Activated CD4-positive, CD25-positive, alpha-beta regulatory T cell treated with anti-CD3 and anti-CD28 coated beads, Interleukin-2, amount 50 U/mL, for 24 hours (primary cell): ENCODE measurements at places on chromosomes 5 and 9.
A peak's percentile ranks its signal among the peaks of the same experiment; 100 is the strongest.

GRCh38 chr5:88682131-88682530 is 200.9 kb downstream of the MEF2C start:
- ATAC-seq = no peak

GRCh38 chr5:8613078-8613685 is 744.2 kb downstream of the MTRR start:
- ATAC-seq = no peak

GRCh38 chr9:85522459-85523092 is 219.2 kb downstream of the AGTPBP1 start:
- ATAC-seq = no peak

GRCh38 chr5:76960004-76960625 is 7.3 kb downstream of the CRHBP start:
- ATAC-seq = peak; percentile 36

DNA sequence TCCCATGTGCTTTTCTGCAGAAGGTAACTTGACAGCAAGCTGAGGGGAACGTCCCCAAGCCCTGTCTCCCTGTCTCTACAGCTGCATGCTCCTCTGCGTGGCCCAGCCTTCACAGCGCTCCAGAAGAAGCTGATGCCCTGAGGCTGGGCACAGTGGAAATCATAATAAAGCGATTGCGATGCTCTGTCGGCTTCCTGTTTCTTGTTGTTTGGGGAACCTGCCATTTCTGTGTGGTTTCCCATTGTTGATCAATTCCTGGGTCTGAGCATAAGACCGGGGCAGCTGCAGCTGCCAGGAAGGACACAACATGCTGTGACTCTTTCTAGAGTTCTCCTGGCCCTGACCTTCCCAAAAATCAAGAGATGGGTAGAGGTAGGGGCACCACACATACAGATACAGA is 7.2 kb upstream of the DNAJB5 start:
- ATAC-seq = no peak

GRCh38 chr5:143828710-143829109 is 16.7 kb downstream of the HMHB1 start:
- peak; percentile 12 for ATAC-seq

DNA sequence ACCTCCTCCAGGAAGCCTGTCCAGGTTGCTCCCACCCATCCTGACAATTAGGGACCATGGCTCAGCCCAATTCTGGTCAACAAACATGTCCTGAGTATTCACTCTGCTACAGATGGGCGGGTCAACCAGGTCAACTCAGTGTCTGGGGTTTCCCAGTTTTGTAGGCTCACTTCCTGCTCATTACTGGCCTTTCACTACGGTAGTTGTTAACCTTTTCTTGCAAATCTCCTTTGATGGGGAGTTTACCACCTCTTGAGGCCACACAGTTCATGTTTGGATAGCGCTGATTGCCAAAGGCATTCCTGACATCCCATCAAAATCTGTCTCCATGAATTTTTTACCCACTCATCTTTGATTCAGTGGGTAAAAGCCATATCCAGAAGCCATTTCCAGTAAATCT is 13.8 kb downstream of the TMEM8B start:
- ATAC-seq = peak; percentile 35

- no peak for ATAC-seq
Observed at GRCh38 chr5:6786786-6787495, 73.7 kb downstream of the TENT4A start.

DNA sequence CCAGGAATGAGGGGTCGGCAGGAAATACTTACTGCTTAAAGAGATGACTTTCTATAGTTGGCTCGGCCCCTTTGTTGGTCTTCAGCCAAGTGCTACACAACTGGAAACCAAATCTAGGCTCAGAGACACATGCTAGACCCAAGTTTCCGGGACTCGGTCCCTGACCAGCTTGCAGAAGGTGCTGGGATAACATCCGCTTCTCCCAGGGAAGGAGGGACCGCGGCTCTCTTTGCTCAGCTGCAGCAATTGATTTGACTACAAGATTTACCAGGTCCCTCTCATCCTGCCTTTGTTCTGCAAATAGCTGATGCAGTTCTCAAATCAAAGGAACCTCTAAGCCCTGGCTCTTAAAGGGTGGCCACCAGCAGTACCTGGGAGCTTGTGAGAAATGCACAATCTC is 314.7 kb downstream of the MLLT3 start:
- ATAC-seq = no peak

DNA sequence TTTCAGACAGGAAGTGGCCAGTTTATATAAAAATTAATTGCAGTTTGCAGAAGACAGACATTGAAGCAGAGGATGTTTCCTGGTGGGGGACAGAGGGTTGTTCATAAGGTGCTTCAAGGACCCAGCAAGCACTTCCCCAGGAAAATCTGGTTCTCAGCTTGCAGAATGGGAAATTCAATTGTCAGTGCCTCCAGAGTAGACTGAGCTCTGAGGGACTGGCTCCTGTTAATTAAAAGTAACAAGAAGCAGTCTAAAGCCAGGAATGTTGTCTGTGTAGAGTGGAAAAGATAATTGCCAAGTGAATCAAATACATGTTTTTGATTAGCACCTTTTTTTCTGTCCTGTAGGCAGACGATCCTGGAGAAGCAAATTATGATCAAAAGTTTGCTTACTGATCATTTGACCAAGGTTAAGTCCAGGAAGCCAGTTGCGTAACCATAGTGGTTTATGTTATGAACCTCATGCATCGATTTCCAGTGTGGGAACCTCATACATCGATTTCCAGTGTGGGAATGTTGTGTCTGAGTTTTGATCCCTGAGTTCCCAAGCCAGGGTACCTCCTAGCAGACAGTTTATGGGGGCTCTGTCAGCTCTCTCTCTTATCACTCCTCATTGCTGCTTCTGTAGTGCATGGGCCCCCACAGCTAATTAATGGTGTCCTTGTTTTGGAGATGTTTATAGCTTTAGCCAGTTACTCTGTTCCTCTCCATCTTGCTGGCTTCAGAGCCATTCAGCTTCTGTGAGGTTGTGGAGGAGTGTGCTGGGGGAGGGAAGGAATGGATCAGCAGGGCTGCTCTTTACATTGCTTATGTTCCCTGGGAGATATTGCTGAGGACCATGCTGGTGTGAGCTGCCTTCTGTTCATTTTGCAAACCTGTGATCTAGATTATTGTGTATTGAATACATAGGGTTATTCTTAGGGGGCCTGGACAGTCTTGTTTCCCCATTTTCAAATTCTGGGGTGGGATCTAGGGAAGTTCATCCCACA is 17.1 kb downstream of the MSANTD3 start:
- no peak for ATAC-seq

- no peak for ATAC-seq
Observed at GRCh38 chr5:130549884-130550561, 615.0 kb downstream of the HINT1 start.

DNA sequence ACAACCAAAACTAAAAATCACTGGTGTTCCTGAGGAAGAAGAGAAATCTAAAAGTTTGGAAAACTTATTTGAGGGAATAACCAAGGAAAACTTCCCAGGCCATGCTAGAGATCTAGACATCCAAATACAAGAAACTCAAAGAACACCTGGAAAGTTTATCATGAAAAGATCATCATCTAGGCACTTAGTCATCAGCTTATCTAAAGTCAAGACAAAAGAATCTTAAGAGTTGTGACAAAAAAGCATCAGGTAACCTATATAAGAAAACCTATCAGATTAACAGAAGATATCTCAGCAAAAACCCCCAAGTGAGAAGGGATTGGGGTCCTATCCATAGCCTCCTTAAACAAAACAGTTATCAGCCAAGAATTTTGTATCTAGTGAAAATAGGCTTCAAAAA is 17.1 kb upstream of the SPEF2 start:
- no peak for ATAC-seq

DNA sequence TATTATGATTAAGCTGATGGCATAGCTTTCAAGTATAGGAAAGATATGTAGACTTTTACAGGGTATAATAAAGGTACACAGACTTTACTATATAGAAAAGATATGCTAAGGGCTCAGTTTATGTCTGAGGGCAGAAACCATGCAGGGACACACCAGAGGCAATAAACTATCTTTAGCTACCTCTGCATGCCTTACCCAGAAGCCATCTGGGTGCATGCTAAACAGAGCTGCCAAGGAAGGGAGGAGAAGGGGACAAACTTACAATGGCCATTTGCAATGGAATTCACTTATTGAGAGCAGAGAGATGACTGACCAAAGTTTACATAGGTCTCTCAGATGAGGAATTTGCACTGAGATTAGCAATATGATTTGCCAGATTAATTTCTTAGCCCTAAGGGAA is 143.1 kb upstream of the NR4A3 start:
- ATAC-seq = no peak
